Fibroblast of skin of back (primary cell): ENCODE measurements at places on chromosomes 2 and 18.
A peak's percentile ranks its signal among the peaks of the same experiment; 100 is the strongest.

GRCh38 chr2:127176371-127177311, 43.5 kb downstream of the CYP27C1 start:
- DNase-seq = peak; percentile 77

DNA sequence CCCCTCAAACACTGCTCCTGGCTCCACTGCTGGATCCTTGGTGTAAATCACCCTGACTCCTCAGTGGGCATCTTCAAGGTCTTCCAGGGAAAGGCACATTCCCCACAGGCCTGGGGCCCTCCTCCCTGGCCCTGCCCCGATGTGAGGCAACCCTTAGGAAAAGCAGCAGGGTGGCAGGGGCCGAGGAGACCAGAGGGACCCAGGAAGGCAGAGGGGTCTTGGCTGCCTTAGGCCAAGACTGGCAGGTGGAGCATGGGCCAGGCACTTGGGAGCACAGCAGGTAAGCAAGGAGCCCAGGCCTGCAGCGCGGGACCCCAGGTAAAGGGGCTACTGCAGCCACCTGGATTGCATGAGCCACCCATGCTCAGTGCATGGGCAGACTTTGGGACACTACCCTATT, 96.9 kb downstream of the GYPC start:
- no peak for DNase-seq

- DNase-seq = no peak
These were observed 75.9 kb upstream of the MAP4K3 start for GRCh38 chr2:39512941-39513340.

GRCh38 chr2:11482473-11483035, 16.6 kb upstream of the E2F6 start:
- no peak for DNase-seq

DNA sequence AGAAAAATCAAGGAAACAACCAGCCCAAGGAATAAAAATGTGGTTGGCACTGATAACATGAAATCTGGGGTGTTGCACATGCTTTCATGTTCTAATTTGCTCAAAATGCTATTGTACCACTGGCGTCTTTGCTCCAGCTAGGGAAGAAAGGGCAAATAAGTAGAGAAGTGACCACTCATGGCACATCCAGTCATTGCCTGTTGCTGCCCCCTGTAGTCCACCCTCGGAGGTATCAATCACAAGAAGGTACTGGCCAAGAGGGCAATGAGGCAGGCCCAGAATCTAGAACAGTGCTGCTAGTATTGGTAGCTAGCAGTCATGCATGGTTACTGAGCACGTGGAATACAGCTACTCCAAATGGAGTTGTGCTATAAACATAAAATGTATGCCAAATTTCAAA, 213.4 kb downstream of the CDCA7 start:
- no peak for DNase-seq

GRCh38 chr2:134227666-134228065, 26.2 kb upstream of the MGAT5 start:
- no peak for DNase-seq

- DNase-seq = no peak
These were observed 77.6 kb upstream of the FOXI3 start for GRCh38 chr2:88530081-88530480.

- no peak for DNase-seq
These were observed 40.8 kb downstream of the CXCR4 start for GRCh38 chr2:136077107-136077506.

- DNase-seq = no peak
These were observed 169.2 kb upstream of the DTNA start for GRCh38 chr18:34540897-34541296.

DNA sequence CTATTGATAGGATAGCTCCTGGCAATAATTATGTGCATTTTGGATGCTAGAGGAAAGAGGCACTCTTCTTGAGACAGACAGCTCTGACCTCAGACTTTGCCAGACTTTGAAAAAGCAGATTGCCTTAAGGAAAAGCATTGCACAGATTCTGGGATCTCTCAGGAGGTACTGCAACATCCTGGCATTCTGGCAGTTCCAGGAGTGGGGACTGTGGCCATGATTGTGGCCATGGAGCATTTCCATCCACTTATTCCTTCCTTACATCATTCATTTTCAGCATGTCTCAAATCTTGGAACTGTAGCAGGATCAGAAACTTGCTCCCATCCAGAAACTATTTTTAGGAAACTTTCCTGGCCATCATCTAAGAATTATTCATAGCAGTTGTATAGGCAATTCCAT, 144.9 kb upstream of the FOSL2 start:
- DNase-seq = no peak

DNA sequence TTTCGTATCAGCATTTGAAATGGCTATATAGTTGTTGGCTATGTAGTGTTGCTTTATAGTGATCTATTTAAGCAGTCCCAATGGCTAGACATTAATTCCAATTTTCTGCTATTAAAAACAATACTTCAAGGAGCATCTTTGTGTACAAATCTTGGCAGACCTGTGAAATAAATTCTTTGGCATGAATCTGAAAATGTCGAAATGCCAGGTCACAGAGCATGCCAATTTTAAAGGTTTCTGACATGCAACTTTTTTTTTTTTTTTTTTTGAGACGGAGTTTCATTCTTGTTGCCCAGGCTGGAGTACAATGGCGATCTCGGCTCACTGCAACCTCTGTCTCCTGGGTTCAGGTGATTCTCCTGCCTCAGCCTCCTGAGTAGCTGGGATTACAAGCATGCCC, 26.8 kb upstream of the CABLES1 start:
- no peak for DNase-seq

GRCh38 chr2:5391362-5391761, 300.8 kb upstream of the SOX11 start:
- DNase-seq = no peak

DNA sequence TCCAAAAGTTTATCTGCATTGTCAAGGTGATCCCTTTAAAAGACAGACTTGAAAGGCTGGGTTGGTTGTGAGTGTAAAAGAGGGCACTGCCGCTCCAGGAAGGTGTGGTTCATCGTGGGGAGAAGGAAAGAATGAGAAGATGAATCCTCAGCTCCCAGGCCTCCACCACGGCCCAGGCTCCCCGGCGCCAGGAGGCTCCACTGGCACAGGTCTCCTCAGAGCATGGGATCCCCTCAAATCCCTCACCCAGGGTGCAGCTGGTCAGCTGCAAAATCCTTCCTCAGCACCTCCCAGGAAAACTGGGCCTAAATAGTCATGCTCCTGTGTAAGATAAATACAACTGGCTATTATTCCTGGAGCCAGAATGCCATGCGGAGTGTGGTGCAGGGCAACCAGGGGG, 221.1 kb downstream of the ZNF516 start:
- no peak for DNase-seq

GRCh38 chr2:113111823-113112287, 15.5 kb upstream of the IL1RN start:
- DNase-seq = no peak

GRCh38 chr2:177816766-177817165, 255.8 kb downstream of the PDE11A start:
- DNase-seq = no peak

- no peak for DNase-seq
These were observed 204.9 kb downstream of the PTGR3 start for GRCh38 chr18:75003764-75004690.

GRCh38 chr2:1227274-1227900, 185.9 kb upstream of the TPO start:
- DNase-seq = no peak

- DNase-seq = no peak
These were observed 19.4 kb downstream of the TMEM178A start for GRCh38 chr2:39685126-39685525.

DNA sequence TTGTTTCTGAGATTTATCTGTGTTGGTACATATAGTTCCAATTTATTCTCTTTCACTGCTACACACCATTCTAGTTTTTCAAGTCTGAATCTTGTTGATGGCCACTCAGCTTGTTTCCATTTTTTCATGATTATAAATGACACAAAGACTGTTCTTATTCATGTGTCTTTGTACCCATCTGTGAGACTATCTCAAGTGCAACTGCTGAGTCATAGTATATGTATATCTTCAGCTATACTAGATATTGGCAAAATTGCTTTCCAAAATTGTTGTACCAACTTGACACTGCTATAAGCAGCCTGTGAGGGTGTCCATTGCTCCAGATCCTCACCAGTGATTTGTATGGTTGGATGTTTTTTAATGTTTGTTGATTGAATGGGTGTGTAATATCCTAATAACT, 37.2 kb upstream of the RTN4 start:
- no peak for DNase-seq

DNA sequence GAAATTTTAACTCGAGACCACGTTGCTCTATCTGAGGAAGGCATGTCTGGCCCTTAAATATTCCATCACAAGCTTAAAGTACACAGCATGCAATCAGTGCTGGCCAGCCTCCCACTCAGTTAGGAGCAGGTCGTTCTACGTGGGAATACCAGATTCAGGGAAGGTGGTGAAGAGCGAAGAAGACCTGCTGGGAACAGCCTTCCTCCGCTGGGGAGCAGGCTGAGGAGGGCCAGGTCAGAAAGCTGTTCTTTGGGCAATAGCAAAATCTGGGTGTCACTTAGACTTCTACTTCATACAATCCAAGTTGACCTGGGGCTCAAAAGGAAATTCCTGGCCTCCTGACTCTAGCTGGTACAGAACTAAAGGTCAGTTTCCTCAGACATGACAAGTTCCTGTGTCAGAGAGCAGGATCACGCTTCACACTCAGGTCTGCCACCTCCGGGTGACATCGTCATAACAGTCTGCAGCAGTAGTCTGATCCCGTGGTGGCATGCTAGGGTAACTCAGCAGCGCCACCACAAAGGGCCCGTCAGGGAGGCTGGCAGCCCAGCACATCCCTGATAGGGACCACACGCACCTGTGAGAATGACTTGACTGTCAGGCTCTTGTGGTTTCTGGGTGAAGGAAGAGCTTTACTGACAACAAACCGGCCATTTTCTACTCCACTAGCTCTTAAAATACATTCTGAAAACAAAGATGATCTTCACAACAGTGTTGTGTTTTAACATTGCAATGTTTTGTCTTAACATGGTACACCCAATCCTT, 35.2 kb upstream of the NAPG start:
- no peak for DNase-seq

- no peak for DNase-seq
These were observed 203.2 kb downstream of the METTL4 start for GRCh38 chr18:2368102-2368501.

GRCh38 chr2:65388596-65389390, 43.6 kb downstream of the SPRED2 start:
- DNase-seq = no peak

DNA sequence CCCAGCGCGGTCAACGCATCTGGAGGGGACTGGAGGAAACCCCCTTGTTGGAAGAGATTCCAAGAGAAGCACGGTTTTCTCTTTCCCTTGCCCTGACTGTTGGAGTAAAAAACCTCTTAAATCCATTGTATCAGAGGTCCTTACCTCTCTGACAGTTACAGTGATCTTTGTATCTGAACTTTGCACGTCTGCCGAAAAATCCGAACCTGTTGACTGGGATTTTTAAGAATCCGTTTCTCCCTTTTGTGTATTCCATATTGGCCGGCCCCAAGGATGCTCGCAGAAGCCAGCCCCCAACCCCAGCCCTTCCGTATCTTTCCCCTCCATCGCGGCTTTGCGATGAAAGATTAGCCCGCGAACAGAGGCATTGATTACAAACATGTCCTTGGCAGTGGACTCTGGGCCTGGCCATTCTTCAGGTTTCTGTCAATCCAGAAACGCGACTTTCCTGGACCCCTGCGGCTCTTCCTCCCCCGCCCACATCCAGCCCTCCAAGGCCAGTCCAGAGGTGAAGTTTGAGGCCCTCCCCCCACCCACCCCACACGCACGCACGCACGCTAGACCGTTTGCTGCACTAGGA, 4.6 kb upstream of the DLX1 start:
- no peak for DNase-seq

DNA sequence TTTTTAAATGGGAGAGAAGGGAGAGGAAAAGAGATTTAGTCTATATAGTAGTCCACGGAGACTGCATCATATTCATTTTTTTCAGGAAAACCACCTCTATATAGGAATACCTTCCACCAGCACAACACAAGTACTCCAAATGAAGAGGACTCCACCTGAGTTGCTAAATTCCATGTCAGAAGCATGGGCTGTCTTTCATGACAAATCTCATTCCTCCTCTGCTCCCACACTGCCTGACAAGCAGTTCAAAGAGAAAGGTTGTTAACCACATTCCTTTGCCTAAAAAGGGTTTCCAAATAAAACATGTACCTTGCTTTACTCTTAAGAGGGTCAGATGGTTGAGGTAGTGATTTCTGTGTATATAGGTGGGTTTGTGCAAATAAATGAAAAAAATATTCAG, 122.0 kb downstream of the TMEFF2 start:
- DNase-seq = no peak

GRCh38 chr2:109376796-109377495, 236.8 kb downstream of the SEPTIN10 start:
- DNase-seq = no peak
